Bronchial epithelial cell (primary cell): ENCODE measurements at places on chromosomes 4 and X.

GRCh38 chrX:143378851-143379250 is 138.4 kb downstream of the SPANXN3 start:
- no peak for DNase-seq

DNA sequence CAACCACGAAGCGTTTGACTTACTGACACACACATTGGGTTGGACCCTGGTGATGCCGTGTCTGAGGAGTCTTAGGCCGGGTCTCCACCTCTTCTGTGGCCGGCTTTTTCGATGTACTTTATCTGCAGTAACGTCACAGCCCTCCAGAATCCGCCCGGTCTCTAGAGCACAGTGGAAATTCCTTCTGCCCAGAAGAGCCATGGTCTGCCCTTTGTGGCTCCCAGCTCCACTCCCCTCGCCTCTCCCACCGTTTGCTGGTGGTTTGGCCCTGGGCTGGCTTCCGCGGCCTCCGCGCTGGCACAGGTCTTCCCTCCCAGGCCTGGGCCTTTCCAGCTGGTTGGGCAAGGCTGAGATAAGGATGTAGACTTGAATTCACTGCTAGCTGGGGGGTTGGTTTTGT is 4.3 kb downstream of the MAEA start:
- no peak for DNase-seq

DNA sequence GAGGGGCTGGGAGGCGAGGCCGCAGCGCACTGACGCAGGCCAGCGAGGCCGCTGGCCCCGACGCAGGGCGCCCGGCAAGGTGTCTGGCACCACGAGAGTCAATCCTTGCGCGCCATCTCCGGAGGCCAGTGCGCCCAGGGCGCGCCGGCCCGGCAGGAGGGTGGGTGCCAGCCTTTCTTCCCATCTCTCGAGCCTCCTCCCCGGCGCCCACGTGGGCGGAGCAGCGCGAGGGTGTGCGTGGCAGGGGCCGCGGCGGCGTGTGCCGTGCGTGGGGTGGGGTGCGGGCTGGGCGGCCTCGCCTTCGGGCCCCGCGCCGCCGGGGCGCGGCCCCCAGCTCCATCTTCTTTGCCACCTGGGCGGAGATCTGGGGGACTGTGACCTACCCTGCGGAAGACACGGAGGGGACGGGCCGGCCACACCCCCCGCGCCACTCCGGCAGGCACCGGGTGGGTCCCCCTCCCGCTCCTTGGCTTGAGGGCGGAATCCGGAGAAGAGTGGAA is 877 bp downstream of the JAKMIP1 start:
- DNase-seq, result no peak

DNA sequence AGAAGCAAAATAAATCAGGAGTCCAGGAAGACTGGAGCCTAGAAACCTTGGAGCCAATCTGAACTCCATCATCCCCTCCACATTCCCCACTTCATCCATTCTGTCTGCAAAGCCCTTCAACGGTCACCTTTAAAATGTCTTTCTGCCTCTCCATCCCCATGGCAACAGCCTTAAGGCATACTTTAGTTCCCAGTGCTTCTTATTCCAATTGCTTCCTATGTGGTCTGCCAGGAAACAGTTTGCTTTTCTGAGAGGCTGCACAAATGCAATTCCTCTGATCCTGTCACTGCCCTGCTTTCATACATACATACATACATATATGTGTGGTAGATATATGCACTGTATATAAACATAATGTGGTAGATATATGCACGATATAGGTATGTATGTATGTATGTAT is 786 bp upstream of the MAGEH1 start:
- no peak for DNase-seq

DNA sequence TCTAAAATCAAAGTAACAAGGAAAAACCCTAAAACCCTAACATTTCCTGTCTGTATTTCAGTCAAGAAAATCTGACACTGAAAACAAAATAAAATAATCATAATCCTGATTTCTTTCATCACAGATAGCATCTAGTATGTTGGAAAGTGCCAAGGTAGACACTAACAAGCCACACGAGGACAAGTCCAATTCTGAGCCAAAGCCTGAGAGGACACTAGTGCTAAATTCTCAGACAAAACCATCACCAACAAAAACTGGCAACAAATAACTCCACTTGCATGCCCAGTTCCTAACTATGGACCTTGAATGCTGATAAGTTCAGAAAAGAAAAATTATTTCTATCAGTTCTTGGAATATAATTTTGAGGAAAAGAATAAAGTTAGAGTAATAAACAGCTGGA is 113.7 kb downstream of the MANBA start:
- no peak for DNase-seq

DNA sequence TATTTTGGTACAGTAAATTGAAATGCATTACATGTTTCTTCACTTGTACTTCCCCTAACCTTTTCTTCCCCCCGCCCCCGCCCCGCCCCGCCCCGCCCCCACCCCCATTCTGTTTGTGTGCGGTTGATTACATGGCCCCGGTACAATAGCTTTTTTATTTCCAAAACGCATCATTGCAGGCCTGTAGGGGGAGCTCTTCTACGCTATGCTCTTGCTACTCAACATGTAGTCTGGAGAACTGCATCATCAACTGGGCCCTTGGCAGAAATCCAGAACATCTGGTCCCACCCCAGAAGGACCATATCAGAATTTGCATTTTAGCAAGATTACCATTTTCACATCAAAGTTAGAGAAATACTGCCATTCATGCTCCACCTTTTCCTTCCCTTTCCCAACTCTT is 333.3 kb upstream of the DDX53 start:
- DNase-seq, result no peak

DNA sequence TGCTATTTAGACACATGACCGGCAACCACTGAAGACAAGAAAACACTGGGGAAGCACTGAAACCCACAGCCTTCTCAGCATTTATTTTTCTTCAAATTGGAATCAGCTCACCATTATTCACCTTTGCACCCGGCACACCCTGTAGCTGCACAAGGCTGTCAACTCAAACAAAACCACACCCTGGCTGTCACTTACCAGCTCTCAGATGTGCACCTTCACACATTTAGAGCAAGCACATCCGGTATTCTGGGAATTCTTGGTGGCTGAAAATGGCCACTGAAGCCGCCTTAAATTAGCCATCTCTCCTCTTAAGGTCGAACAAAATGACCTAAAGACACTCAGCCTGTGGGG is 5.9 kb downstream of the ZFYVE28 start:
- no peak for DNase-seq

DNA sequence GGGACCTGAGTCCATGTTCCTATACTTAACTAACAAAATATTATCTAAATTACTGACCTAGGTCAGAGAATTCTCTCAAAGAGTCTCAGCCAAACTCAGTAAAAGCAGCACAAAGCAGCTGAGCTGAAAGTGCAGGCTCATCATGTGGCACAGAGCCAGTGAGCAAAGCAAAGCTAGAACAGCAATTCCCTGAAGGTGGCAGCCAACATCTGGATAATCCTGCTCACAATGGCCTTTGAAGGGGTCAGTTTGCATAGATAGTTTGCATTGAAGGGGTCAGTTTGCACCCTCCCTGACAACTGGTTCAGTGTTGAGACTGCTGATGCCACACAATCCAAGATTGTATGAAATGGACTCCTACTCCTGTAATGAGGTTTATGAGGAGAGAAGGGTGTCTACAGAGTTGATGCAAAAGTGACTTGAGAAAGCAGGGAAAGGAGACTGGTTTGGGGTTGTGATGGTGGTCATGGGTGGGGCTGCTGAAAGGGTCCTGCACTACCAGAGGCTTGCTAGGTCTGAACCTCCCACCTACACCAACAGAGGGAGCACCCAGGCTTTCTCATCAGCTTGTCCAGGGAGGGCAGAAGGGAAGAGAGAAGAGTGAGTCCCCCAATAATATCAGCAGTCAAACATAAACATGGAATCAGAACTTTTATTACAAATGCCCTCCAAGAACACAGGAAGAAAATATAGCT is 39.7 kb downstream of the TRIM61 start:
- peak; percentile 14 for DNase-seq

GRCh38 chr4:176090115-176090514 is 24.5 kb downstream of the WDR17 start:
- no peak for DNase-seq

GRCh38 chr4:123708902-123709301 is 312.3 kb downstream of the SPRY1 start:
- DNase-seq, result no peak

DNA sequence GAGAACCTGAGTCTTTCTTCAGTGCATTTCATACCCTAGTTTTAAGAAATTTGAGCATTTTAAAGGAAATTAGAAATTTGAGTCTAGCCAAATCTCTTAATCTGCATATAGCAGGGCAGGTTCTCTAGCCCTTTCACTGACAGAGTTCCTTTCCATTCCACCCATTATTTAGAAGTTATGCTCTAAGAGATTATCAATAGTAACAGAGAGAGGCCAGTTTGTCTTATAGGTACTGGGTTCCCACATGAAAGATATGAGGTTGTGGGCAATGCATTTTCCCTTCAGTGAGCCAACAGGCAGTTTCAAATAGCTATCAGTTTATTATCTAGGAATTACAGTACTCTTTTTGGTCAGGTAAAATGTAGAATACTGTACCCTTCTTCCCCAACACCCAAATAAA is 7.3 kb upstream of the GALNT7 start:
- no peak for DNase-seq

- peak; percentile 2 for DNase-seq
Observed at GRCh38 chr4:66451741-66452140, 781.5 kb upstream of the EPHA5 start.

GRCh38 chr4:75028196-75028854 is 95.4 kb downstream of the PARM1 start:
- DNase-seq, result peak; percentile 37

- DNase-seq, result no peak
Observed at GRCh38 chrX:47927212-47927611, 76.6 kb downstream of the ZNF182 start.

DNA sequence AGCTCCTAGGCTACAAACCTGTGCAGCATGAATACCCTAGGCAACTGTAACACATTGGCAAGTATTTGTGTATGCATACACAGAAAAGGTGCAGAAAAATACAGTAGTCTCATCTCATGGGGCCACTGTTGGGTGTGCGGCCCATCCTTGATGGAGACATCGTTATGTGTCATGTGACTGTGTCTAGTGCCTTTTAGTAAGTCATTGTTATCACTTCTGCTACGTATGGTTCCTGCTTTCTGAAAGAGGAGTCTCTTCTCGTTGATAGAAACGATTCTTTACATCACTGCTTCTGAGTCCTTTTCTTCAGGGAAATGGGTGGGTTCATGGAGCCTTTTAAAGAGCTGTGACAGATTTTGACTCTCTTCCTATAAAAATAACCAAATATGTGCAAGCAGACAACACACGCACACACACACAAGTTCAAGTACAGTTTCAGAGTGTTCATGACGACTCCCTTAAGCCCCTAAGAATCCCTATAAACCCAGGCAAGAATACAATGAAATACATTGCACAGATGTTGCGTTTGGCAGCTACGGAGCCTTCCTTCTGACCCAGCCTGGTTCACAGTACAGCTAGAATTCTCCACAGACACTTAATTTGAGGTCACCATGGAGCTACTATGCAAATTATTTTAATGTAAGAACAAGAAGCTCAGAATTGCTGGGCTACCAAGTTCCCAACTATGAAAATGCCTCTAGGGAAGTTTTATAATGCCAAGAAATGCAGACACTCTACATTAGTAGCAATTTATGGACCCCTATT is 10.2 kb upstream of the STK32B start:
- DNase-seq, result no peak

DNA sequence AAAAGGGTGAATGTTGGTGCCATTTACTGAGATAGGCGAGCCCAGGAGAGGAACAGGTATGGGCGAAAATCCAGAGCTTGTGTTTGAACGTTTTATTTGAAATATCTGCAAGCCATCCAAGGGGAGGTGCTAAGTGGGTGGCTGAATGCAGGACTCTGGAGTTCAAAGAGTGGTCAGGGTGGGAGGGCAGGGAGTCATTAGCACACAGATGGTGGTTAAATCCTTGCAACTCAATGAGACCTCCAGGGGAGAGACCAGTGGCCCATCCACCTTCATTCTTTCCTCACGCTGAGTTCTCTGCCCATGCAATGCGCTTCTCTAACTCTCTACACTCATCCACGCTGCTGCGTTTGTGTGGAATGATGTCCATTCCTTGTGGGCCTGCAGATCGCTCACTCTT is 101.1 kb downstream of the VCX3B start:
- DNase-seq, result no peak
